ENCODE measurements at places on chromosomes 1 and 21.

DNA sequence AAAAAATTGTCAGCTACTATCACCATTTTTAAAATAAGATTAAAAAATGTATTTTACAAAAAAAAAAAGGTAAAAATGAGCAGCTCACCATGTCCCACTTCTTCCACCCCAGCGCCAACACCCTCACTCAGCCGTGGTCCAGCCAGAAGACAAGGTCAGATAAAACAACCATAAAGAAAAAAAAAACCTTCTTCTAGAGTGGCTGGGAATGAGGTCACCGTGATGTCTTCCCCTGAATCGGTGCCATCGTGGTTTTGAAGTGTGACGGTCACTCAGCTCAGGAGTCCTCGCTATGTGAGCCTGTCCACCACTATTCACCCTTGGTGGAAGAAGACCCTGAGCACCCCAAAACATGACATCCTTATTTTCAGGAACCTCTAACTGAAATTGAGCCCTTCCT is 38.1 kb downstream of the B3GALT5 start:
- no peak for DNase-seq

DNA sequence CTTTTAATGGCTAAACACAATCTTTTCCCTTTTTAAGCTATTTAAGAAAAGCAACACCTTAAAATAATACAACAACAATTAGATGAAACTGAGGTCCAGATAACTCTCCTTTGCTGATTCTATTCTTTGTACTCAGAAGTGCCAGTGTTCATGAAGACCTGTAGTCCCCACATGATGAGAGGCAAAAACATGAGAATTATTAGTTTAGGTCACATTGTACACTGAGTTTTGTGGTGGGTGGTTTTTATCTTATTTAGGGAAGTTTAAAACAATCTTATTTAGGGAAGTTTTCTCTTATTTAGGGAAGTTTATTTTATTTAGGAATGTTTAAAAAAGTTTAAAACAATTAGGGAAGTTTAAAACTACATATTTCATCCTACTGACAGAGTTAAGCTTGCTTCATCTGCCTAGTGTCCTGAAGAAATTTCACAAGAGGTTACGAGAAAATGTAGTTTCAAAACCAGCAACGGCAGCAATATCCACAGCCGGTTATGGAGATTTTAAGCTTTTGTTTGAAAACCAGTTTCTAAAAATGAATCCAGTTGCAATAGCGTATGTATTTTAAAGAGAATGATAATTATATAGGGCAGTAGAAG is 7.8 kb upstream of the OR14I1 start:
- no peak for DNase-seq

DNA sequence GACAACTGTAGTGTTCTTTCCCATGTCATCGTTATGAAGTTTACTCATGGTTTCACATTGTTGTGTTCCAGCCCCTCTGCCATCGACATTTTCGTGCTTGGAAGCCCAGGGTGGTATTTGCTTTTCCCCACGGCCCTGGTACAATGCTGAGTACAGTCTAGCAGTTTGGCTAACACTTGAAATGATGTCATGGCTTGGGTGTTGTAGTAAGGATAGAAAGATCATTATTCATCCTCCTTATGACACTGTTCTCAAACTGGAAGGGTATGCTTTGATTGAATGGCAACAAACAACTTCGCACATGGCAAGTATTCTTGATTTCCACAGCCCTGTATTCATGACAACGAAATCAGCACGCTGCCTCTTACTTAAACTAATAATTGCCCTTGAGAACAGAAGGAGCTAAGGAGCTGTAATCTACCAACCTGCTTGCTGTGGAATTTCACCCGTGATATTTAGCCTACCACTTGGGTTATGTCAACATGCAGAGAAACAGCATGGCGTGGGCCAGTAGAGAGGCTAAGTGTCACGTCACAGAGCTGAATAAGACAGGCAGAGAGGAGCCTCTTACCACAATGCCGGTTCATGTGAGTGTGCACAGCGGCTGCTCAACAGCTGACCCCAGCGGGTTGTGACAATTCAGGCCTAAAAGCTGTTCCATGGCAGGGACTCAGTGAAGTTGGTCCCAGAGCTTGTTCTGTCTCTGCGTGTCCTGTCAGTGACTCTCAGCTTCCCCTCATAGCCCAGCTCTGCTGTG is 73.9 kb downstream of the KCNJ6 start:
- DNase-seq: no peak

DNA sequence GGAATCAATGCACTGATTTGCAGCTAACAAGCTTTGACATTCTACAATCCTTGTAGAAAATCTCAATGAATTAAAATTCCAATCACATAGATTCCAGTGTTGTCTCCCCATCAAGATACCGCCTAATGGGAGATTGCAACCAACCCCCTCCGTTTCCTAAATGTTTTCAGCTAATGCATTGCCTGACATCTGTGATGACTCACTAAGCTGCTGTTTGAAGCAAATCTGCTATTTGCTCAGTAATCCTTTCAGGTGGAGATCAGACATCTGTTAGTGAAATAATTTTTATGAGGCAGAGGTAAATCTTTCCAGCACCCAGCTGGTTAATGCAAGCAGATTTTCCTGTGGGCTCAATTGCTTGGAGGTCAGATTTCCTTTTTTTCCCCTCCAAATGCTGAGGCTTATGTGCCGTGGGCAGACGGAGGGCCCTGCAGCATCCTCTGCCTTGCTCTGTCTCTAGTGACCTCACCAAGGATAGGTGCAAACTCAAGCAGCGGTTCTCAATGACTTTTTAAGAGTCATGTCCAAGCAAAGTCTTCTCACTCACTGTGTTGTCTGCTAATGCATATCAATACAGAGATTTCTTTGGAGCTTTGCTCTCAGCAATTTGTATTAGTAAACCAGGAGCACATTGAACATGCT is 91.1 kb upstream of the RAB3GAP2 start:
- no peak for DNase-seq

DNA sequence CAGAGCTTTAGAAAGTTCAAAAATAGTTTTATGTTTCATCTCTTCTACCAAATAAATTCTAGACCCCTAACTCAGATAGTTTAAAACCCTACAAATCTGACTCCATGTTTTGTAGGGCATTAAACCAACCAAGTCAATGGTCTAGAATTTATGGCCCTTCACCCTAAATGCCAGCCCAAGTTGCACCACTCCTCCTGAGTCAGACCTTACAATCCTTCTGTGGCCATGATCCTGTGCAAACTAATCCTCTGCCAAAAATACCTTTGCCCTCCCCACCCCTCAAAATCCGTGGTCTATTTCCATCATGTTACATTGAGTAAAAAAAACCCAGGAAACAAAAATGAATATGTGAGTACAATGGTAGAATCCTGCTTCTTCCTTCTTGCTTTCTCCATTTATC is 179.3 kb downstream of the NR5A2 start:
- no peak for DNase-seq

GRCh38 chr1:154423304-154423987 is 18.3 kb downstream of the IL6R start:
- DNase-seq: peak; percentile 67

- no peak for DNase-seq
Observed at GRCh38 chr21:22223385-22223784, 1225.2 kb downstream of the NCAM2 start.

DNA sequence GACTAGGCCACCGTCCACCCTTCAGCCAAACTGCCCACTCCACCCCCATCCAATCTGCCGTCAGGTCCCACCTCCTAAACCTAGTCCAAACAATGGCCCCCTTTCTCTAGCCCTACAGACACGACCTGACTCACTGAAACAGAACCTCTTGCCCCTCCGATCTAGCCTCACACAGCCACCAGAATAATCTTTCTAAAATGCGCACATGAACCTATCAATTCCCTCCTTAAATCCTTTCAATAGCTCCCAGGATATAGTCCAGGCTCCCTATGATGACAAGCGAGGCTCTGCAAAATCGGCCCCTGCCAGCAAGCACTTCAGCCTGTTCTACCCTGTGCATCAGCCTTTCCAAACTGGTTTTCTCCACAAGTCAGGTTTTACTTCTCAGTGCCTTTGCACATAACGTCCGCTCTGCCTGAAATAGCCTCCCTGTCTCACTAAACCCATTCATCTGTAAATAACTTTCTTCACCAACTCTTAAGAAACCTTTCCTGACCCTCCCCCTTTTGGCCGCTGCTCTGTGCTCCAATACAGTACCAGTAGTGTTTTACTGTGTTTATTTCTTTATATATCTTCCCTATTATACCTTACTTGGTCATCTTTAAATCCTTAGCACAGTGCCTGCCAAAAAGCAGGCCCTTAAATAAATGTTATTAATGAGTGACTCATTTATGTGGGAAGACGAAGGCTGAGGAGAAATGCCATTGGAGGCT is 9.0 kb upstream of the CDC20 start:
- DNase-seq: no peak

GRCh38 chr1:214008791-214009422 is 21.1 kb downstream of the PROX1 start:
- no peak for DNase-seq

Data from stimulated activated CD4-positive, alpha-beta T cell treated with anti-CD3 and anti-CD28 coated beads, Interleukin-1b, Interleukin-23, amount 100 ng/mL, for 48 hours (primary cell).